ENCODE measurements at places on chromosomes 13 and 19. TPM values are rescaled to one million over a fixed set of nuclear protein-coding genes. Genes with fewer than 3 reads are reported as not detected.
A peak's percentile ranks its signal among the peaks of the same experiment; 100 is the strongest.

DNA sequence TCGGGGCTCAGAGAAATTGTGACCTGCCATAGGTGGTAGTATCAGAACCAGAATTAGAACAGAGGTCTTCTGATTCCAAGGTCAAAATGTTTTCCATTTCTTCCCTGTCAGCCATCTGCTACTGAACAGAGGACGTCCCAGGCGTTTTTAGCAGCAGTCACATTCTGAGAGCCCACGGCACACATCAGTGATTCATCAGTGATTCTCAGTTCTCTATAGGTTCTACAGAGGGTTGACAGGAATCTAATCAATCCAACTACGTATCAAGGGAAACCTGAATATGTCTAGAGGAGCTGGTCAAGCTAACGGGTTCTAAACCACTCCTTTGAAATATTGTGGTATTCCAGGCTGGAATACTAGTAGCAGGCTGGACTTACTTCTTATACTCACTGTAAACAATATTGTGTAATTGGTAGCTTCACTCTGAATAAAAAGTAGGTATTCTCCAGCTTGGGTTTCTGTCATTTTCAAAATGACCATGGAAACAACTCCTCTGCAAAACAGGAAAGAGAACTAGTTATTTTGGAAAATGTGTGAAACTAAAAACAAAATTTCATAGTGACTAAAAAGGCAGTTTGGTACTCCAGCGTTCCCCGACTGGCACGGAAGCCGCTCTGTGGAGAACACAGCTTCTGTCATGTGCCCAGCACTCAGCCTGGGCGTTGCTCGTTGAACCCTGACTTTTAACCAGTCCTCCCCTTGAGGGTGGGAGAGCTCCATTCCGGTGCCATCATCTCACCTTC lies 43.2 kb downstream of the FLT3 start:
- no peak for DNase-seq

- DNase-seq: peak; percentile 71
Observed at GRCh38 chr13:22428188-22428828, 752.5 kb upstream of the SGCG start.

DNA sequence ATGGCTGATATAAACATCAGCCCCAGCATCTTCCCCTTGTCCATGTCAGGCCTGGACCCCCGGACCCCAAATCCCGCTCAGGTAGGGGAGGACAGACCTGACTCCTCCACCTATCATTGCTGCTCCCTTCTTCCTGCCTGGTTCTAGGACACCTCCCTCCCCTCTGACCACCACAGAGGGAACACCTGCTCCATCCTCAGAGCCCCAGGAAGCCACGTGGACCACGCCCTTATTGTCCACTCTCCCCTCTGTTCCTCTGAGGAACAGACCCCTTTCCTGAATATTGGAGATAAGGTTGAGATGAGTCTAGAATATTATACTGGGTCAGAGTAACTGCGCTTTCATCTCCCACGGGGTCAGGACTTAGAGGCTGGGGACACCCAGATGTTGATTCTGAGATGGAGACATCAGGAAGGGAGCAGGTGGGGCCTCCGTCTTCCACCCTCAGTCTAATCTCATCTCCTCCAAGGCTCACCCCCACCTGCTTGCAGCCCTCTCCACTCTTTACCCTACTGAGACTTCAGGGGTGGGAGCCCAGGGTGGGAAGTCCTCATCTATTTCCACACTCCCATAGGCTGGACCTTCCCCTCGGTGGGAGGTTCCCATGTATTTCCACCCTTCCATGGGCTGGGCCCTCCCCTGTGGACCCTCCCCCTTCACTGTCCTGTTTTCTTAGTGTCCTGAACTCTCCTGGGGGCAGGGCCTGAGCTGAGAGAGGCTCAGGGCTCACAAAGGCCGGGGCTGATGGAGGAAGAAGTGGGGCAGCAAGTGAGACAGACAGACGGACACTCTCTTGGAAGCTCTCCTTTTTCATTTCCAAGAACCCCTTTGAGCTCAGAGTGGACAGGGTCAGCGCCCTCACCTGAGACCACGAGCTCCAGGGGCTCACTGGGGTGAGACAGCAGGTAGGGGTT lies 2.7 kb downstream of the LILRA4 start:
- DNase-seq: no peak

DNA sequence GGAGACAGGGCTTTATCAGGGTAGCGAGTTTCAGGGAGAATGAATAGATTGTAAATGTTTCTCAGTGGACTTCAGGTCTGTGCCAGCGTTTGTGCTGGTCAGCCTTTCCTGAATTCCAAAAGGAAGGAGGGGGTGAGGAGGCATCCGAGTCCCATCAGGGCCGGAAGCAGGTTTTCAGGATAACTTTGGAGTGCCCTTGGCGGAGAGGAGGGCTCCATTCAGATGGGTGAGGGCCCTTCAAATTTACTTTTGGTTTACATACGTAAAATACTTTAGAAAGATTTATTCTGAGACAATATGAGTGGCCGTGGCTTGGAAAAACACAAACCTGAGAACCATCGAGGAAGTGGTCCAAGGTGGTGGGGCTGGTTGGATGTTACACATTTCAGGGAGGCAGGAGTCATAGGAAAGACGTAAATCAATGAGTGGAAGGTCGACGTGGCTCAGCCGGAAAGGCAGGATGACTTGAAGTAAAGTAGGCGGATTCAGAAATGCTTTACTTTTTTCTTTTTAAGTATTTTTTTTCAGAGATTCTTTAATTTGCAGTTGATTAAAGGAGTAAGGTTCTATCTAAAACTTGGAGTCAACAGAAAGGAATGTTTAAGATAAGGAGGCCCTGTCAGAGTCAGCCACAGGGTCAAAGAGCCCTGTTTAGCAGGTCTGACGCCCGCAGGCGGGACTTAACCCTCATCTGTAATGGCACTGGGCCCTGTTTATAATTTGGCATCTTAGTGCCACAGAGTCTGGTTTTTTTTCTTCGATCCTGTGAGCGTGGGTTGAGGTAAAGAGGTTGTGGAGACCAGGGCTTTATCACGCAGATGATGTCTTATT lies 32.8 kb downstream of the ATP11A start:
- no peak for DNase-seq

DNA sequence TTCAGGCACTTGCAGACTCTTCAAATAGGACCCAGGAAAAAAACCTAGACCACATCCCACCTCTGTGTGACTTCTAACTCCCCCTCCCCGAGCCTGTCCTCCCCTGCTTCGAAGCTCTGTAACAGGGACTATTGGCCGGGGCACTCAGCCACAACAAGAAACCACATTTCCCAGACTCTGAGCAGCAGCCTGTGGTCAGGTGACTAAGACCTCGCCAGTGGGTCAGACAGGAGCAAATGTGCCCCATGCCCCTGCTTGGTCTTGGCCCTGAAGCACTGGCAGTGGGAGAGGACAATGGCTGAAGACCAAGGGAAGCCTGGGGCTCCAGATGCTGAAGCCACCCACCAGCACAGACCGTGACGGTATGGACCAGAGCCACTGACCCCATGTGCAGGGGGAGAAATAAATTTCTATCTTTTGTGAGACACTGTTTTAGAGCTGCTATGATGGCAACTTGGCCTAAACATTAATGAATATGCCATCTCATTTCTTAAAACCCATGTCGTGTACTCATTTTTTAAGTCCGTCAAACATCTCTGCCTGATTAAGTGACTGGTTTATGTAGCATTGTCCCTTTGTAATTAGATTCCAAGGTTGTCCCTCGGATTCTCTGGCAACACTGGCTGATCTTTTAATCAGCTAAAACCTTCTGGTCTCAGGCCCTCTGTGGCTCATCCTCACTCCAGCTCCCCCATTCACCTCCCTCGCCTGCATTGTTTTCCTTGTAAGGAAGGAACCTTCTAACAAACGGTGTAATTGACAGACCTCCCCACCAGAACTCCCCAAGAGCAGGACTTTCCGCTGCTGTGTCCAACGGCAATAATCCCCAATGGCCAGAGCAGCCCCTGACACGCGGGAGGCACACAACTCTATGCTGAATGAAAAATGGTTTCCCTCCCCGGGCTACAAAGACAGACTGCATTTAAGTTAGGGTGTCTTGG lies 98.4 kb downstream of the STK24 start:
- DNase-seq: peak; percentile 78

GRCh38 chr13:73259061-73260017 lies 200.5 kb downstream of the KLF5 start:
- peak; percentile 73 for DNase-seq

GRCh38 chr19:15124572-15125231 lies 17.5 kb downstream of the SYDE1 start:
- DNase-seq: no peak

- no peak for DNase-seq
Observed at GRCh38 chr13:110220471-110220870, 86.5 kb downstream of the COL4A1 start.

- no peak for DNase-seq
Observed at GRCh38 chr19:55013596-55013995, 24.5 kb downstream of the GP6 start.

ZNF296 gene
- not detected for total RNA-seq

SLC17A7 gene
- total RNA-seq: 0.31 TPM

KLK2 gene
- not detected for total RNA-seq

PSG3 gene
- total RNA-seq: not detected

SYDE1 gene
- total RNA-seq: 53.4 TPM

ZNF492 gene
- not detected for total RNA-seq
